ENCODE measurements at places on chromosomes 7 and 10.

GRCh38 chr7:80705130-80705781 is 66.8 kb downstream of the CD36 start:
- no peak for DNase-seq

GRCh38 chr7:3280946-3281656 is 20.0 kb upstream of the SDK1 start:
- no peak for DNase-seq

- DNase-seq = no peak
Observed at GRCh38 chr10:51620131-51620530, 79.3 kb downstream of the CSTF2T start.

- no peak for DNase-seq
Observed at GRCh38 chr7:11946794-11947193, 114.8 kb upstream of the THSD7A start.

GRCh38 chr10:4034907-4035598 is 250.0 kb upstream of the KLF6 start:
- DNase-seq = no peak

GRCh38 chr7:37310327-37311080 is 138.2 kb downstream of the ELMO1 start:
- no peak for DNase-seq

DNA sequence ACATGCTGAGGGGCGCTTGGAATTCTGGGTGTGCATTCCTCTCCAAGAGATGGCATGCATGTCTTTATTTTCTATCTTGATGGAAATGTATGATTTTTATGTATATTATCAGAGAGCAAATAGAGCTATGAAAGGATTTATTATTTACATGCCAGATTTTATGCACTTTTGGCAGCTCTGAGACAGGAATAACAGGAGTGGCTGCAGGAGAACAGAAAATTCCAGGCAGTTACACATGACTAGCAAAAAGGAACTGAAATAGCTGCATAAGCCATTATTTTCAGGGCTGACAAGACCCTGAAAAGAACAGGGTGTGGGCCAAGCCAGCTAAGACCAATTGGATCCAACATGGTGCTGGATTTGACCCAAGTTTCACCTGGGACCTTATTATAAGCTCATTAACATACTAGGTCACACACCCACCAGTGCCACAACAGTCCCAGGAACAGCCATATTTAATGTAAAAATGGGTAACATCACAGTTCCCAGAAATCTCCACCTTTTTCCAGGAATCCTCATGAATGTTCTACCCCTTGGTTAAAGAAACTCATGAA is 43.2 kb upstream of the ACSL5 start:
- no peak for DNase-seq

- no peak for DNase-seq
Observed at GRCh38 chr7:158460665-158461064, 127.0 kb downstream of the PTPRN2 start.

DNA sequence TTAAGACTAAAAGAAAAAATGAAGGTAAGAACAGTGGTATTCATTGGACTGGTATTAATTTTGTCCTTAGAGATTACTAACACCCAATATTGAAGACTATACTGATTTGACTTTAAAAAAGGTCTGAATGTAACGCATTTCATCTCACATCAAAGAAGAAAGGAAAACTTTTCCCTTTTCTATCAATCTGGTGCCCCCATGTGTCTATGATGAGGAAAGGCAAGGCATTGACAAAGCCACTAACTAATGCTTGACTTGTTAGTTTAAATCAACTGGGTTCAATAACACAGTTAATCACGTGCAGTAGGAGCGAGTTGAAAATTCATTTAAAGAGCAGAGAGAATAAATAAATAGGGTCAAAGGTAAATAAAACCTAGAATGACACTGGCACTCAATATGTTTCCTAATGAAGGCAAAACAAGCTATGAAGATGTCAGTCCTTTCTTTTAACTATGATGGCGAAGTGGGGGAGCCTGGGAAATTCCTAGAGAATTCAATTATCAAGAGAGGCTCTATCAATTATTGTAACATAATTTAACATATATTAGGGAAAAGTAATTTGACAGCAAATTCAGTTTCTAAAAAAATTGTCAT is 180.9 kb downstream of the ANK3 start:
- DNase-seq = no peak

DNA sequence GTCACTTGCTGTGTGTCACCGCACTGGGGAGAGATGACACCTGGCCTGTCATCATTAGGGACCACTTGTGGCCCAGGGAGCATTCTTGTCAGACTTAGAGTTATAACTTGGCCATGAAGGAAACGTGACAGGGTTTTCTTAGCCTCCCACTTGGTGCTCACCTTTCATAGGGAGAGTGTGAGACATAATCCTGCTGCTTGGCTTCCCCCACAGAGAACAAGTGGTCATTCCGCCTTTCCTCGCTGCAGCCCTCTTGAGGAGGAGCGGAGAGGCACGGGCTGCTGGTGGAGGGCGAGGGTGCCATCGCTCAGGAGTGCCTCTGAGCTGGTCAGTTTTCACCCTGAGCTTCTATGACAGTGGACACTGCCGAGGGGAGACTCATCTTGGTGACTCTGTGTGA is 125.0 kb upstream of the GJD4 start:
- no peak for DNase-seq

DNA sequence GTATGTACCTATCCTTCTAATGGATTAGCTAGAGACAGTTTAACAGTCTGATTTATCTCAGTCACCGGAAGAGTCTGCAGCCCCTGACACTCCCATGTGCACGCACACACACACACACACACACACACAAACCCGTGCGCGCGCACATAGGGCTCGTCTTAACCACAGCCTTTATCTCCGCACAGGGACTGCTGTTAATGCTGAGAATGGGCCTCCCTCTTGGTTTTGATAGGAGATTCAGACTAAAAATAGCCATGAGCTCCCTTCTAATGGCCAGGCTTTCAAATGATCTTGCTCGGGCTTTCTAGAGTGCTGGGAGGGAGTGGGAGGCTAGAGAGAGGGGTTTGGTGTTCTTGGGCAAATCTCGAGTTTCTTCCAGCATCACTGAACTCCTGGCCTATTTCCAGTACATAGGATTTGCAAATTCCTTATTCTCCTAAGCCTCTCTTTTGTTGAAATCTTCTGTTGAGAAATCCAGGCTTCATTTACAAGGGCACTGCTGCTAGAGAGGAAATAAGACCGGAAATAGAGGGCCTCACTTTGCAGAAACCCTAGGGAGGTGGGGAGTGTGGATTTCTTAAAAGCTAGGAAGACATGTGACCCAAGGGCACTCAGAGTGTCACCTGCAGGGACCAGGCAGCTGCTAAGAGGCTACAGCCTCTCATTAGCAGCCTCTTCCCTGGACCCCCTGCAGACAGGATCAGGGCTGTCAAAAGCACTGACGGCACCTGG is 2.4 kb downstream of the TMEM72 start:
- no peak for DNase-seq

DNA sequence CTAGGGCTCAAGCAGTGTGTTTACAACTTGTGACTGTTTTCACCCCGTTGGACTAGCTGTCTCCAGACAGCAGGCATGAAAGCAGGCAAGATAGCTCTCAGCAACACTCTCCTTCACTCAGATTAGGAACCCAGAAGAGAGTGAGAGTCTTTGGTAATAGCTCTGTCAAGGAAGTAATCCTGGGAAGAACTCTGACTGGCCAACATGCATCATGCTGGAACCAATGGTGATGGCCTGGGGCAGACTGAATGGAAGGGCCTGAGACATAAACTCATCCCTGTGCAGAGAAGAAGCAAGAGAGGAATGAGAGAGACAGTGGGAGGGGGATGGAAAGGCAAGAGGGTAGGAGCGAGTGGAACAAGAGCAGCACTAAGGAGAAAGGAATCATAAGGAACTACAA is 48.9 kb downstream of the AKR1D1 start:
- DNase-seq = no peak

GRCh38 chr10:132432176-132432540 is 35.2 kb downstream of the PWWP2B start:
- DNase-seq = no peak

DNA sequence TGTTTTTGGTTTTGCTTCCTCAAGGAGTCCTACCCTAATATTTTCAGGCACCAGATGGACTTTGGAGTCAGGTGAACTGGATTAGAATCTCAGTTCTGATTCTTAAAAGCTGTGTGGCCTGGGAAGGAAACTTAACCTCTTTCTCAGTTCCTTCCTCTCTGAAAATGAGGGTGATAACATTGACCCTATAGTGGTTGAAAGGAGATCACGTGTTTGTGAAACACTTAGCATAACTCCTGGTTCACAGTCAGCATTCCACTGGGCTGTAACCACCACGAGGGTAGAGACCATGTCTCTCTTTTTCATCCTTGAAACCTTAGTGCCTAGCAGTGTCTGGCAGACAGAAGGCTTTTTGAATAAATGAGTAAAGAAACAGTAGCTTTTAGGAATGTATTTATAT is 16.7 kb downstream of the LSMEM1 start:
- no peak for DNase-seq

- no peak for DNase-seq
Observed at GRCh38 chr10:30073767-30074060, 14.3 kb upstream of the JCAD start.

DNA sequence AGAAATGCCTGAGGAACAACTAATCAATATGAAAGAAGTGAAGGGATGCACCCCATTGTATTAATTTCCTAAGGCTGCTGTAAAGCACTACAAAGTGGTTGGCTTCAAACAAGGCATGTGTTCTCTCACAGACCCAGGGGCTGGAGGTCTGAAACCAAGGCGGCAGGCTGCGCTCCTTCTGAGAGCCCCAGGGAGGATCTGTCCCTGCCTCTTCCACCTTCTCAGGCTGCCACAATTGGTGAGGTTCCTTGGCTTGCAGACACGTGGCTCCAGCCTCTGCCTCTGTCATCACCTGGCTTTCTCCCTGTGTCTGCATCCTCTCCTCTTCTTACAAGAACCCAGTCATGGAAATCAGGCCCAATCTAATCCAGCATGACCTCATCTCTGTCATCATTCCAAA is 110.1 kb downstream of the TNS3 start:
- no peak for DNase-seq

DNA sequence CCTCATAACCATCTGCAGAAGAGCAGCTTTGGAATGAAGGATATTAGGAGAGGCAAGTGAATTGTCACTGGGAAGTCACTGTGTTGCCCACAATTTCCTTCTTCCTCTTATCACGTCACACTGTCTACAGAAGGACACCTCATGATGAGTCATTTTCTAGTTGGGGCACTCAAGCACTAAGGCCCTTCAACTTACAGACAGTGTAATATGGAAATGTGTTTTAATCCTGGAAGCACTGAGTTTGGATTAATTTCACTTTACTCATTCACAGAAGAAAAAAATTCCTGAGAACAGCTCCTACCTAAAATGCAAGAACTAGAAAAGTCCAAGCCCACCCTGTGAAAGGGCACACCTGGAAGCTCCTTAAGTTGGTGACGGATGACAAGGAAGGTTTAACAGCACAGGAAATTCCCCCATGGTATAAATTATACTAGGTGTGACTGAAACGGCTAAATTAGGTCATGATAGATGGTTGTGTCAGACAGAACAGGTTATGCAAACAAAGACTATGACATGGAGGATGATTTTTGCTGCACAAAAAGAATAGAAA is 56.6 kb downstream of the PARD3 start:
- peak; percentile 22 for DNase-seq

DNA sequence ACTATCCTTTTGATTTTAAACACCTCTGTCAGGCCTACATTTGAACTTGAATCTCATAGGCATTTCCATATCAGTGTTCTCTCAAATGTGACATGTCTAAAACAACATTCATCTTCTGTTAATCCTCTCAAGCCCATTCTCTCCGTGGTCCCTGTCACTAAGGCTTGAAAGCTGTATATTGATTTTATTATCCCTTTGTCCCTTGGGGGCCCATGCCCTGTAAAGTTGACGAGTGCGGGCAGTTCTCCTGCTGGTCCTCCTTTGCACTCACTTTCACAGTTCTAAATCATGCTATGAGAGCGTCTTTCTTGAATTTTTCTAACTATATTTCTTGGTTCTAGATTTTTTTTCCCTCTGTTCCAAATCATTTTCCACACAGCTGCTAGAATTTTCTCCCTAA is 27.3 kb downstream of the GALNT11 start:
- no peak for DNase-seq

GRCh38 chr10:98519841-98520240 is 73.1 kb upstream of the HPS1 start:
- no peak for DNase-seq

DNA sequence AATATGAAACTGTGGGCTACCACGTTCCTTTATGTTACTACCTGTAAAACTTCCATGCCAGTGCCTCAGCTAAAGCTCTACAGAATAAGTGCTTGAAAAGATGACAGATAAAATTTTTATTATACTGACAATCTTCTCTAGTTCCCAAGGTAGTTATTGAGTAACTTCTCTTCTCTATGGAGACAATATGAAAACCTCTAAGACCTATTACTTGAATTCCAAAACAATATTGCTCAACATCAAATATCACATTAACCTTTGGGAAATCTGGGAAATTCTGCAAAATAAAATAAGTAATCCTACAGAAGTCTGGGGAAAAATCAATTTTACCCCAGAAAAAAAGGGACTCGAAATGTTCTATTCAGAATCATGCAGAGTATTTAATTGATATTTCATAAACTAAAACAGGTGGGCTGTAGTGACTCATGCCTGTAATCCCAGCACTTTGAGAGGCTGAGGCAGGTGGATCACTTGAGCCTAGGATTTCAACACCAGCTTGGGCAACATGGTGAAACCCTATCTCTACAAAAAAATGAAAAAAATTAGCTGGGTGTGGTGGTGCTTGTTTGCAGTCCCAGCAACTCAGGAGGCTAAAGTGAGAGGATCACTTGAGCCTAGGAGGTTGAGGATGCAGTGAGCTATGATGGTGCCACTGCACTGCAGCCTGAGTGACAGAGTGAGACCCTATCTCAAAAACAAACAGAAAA is 23.8 kb upstream of the ANK3 start:
- DNase-seq = no peak

GRCh38 chr7:2883101-2883500 is 39.0 kb upstream of the GNA12 start:
- DNase-seq = no peak

GRCh38 chr7:51161937-51162336 is 154.7 kb downstream of the COBL start:
- DNase-seq = no peak

GRCh38 chr7:81183326-81183725 is 264.5 kb upstream of the SEMA3C start:
- no peak for DNase-seq

DNA sequence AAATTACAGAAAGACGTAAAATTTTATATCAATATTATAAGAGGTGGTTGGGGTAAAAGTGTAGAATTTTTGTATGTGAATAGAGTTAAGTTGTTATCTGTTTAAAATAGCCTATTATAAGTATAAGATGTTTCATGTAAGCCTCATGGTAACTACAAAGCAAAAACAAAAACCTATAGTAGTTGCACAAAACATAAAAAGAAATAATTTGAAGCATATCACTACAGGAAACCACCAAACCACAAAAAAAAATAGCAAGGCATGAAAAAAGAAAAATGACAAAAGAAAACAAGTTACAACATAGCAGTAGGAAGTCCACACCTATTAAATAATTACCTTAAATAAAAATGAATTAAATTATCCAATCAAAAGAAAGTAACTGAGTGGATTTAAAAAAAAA is 12.4 kb upstream of the GSTK1 start:
- peak; percentile 46 for DNase-seq

GRCh38 chr10:30839652-30840051 is 192.0 kb downstream of the ZNF438 start:
- DNase-seq = no peak

GRCh38 chr7:41629711-41630111 is 73.2 kb downstream of the INHBA start:
- DNase-seq = no peak

Measured in hematopoietic multipotent progenitor cell (in vitro differentiated cells).